ENCODE measurements at places on chromosomes 16 and 17.
A peak's percentile ranks its signal among the peaks of the same experiment; 100 is the strongest.

DNA sequence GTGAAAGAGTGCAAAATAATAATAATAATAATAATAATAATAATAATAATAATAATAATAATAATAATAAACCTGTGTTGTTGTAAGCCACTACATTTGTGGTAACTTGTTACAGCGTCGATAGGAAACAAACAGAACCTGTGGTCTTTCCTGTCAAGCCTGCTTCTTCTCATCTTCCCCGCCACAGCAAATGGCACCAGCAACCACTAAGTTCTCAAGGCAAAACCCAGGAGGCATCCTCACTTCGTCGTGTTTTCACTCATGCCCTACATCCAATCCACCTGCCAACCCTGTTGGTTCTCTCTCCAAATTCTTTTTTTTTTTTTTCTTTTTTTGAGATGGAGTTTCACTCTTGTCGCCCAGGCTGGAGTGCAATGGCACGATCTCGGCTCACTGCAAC lies 34.2 kb downstream of the ITGAE start:
- no peak for DNase-seq

- DNase-seq: no peak
These were observed 309.0 kb upstream of the PMFBP1 start for GRCh38 chr16:72480911-72481310.

DNA sequence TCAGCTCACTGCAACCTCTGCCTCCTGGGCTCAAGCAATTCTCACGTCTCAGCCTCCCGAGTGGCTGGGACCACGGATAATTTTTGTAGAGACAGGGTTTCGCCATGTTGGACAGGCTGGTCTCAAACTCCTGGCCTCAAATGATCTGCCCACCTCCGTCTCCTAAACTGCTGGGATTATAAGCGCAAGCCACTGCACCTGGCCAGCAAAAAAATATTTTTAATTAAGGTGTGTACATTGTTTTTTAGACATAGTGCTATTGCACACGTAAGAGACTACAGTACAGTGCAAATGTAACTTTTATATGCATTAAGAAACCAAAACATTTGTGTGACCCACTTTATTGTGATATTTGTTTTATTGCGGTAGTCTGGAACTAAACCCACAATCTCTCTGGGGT lies 49.0 kb downstream of the NACA2 start:
- no peak for DNase-seq

GRCh38 chr17:77489893-77490255 lies 349.1 kb downstream of the SEC14L1 start:
- DNase-seq: no peak

DNA sequence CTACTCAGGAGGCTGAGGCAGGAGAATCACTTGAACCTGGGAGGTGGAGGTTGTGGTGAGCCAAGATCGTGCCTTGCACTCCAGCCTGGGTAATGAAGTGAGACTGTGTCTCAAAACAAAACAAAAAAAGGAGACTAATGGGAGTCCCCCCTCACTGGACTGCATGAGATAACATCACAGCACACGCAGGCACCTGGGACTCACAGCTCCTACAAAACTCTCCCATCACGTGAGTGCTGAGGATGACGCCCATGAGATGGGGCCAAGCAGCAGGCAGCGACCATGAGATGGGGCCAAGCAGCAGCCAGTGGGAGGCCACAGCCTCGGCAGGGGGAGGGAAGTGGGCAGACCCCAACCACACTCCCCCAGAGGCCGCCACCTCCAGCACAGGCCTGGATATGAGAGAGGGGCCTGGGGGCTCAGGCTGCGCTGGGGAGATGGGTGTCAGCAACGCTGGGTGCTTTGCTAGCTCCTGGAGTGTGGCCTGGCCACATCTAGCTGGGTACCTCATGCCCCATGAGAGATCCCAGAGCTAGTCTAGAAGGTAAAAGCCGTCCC lies 15.4 kb downstream of the DNAAF8 start:
- DNase-seq: no peak

GRCh38 chr17:12536472-12536871 lies 129.2 kb upstream of the MYOCD start:
- DNase-seq: no peak

DNA sequence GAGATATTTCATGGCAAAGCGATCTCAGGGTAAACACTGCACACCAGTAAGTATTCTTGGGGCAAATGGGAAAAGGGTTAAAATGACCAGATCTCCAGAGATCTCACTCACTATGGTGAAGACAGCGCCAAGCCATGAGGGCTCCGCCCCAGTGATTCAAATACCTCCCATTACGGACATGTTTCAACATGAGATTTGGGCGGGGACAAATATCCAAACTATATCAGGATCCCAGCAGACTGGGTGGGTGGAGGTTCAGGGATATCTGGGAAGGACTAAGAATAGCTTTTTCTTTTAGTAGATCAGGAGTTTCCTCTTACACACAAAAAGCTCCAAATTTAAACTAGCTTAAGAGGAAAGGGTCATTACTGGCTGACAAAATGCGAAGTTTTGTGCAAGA lies 181.7 kb downstream of the WWOX start:
- DNase-seq: no peak

DNA sequence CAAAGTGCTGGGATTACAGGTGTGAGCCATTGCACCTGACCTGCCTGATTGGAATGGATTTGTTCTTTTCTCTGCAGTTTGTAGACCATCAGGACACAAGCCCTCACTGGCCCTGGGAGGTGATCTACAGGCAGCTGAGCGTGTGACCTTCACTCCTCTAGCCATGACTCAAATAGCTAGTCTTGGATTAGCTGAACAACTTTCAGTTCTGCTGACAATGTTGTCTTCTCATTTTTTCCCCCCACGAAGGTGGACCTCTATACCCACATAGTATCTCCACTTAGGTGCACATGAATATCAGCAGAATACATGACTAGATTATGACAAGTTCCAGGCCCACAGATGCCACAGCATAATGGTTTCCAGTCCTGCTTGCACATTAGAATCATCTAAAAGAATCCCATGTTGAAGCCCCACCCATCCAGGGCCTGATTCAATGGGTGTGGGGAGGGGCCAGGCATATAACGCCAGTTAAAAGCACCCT lies 36.8 kb downstream of the HS3ST3B1 start:
- no peak for DNase-seq

DNA sequence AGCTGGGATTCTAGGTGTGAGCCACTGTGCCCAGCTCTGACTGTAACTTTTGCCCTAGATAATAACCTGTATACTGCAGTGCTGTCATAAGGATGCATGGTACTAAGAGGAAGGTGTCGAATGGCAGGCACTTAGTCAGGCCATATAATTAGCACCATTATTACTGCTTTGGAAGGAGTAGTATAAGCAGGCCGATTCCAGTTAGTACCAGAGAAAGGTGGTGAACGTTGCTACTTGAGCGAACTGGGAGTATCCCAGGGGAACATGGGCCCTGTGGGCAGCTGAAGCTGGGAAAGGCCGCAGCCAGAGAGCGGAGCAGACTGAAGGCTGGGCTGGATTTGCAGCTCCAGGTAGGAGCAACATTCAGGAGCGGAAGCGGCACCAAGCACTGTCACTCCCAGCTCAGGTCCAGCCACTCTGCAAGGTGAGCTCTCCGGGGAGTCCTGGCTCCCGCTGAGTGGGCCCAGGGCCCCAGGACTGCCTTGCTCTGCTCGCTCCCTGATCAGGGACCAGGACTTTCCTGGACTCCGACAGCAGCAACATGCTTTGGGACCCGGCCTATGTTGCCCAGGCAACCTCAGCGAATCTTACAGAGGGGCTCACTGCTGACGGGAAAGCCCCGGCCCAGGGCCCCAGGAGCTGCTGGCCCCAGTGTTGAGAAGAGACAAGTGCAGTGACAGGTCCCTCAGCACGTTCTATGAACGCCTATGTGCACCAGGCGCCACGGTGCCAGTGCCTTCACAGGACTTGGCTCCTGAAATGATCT lies 28.6 kb downstream of the C16orf74 start:
- no peak for DNase-seq

- DNase-seq: no peak
These were observed 29.2 kb downstream of the DCAKD start for GRCh38 chr17:45022288-45022648.

DNA sequence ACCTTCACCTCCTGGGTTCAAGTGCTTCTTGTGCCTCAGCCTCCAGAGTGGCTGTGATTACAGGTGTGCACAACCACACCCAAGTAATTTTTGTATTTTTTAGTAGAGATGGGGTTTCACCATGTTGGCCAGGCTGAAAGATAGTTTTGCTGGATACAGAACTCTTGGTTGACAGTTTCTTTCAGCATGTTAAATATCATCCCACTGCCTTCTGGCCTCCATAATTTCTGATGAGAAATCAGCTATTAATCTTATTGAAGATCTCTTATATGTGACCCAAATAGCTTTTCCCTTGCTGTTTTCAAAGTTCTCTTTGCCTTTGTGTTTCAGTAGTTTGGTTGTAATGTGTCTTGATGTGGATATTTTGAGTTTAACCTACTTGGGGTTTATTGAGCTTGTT lies 50.3 kb upstream of the BRD7 start:
- no peak for DNase-seq

GRCh38 chr16:85631802-85632393 lies 18.8 kb downstream of the GSE1 start:
- DNase-seq: no peak

DNA sequence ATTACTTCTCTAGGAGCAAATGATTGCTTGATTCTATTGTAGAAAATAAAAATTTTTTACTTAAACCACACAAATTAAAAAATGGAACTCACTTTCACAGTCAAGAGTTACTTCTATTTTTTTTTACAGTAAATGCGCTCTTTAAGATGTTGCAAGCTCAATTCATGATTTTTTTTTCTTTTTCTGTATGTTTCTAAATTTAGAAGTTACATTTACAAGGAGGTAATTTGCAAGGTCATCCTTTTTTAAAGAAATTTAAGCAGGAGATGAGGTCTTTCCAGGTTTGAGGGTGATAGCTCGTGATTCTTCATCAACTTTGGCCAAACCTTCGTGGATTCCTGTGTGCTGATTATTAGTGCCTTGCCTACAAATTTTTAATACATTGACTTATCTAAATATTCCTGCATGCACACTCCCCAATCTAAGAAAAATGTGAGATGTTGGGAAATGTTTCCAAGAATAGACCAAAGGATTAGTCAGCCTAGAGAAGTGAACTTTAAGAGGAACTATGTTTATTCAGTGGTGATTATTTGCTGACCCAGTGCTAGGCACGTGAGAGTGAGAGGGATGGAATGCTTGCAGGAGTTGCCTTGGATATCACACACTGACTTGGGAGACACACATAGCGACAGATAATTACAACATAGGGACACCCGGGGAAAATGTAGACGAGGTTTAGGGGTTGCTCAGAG lies 429.8 kb downstream of the MAF start:
- DNase-seq: no peak

- DNase-seq: no peak
These were observed 25.3 kb downstream of the CDH13 start for GRCh38 chr16:82651921-82652601.

DNA sequence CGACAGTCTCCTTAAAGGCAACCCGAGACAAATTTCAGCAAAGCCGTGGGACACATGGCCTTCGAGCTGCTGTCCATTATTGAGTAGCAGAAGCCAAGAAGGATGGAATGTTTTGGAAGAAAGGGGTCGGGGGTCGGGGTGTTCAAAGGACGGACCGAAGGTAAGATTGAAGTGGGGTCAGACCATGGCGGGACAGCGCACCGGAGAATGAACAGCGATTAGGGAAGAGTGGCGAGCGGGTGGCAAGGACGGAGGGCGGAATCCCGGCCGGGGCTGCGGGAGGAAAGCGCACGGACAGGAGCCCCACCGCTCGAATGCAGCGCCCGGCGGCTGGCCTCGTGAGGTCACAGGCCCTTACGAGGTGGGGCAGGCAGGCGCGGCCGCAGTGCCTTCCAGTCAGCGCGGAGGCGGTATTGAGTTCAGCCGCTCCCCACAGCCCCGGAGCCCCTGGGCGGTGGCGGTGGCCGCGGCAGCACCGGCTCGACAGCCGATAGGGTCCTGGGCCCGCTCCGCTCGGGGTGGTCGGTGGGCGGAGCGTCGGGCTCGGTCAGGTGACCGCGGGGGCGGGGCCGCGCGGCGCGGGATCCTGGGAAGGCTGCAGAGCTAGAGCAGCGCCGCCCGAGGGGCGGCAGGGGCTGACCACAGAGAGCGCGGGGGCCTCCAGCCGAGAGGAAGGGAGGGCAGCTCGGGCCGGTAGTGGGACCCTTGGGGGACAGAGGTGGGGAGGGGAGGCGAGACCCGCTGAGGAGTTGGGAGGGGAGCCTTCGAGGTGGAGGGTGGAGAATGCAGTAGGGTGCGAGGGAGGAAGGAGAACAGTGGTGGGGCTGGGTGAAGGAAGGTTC lies at the start of gene EFCAB13:
Gene EFCAB13, plus strand, starts transcription at position 574 of the 842 bp plus-strand sequence. CDS start 4,399 bp downstream, outside the sequence.
- peak; percentile 82 for DNase-seq

- no peak for DNase-seq
These were observed 775.2 kb upstream of the RBFOX1 start for GRCh38 chr16:6557353-6558023.

GRCh38 chr16:47063011-47063724 lies 80.6 kb downstream of the NETO2 start:
- no peak for DNase-seq

- DNase-seq: no peak
These were observed 45.9 kb downstream of the SRCIN1 start for GRCh38 chr17:38559880-38560230.

GRCh38 chr17:61598014-61598413 lies 7.0 kb upstream of the NACA2 start:
- DNase-seq: no peak

- no peak for DNase-seq
These were observed 87.3 kb downstream of the TMEM100 start for GRCh38 chr17:55635253-55635914.

GRCh38 chr16:75921281-75921680 lies 195.0 kb upstream of the CPHXL start:
- no peak for DNase-seq

DNA sequence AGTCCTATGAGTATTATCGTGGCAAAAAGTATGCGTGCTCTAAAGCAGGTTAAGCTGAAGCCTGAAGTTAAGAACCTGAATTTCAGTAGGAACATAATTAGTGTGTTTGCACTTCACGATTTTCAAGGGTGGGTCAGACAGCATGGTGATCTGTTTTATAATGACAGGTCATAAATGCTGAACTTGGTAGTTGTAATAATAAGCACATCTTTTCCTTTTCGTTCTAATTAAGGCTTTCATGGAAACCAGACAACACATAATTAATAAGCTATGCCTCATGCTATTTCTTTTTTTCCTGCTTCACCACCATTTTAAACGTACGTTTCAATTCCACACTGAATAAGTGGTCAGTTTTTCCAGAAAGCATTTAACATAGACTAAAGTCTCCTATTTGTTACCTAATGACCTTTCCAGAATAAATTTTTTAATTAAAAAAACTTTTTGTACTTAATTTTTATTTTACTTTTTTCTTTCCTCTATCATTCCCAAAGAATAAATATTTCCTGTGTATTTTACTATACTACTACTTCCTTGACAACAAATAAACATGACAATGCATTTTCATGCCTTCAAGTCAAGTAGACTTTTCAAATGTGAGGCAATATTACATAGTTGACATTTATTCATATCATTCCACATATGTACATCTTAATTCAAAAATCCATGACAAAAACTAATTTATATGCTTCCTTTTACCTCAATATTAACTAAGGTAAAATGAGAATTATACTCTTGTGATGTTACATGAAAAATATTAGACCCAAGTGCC lies 22.4 kb downstream of the CMC2 start:
- DNase-seq: no peak

- no peak for DNase-seq
These were observed 251.6 kb downstream of the KCNJ2 start for GRCh38 chr17:70420861-70421445.

- no peak for DNase-seq
These were observed 275.2 kb downstream of the MAF start for GRCh38 chr16:79325226-79325945.

- DNase-seq: no peak
These were observed 55.9 kb downstream of the ZDHHC7 start for GRCh38 chr16:84955427-84955826.

GRCh38 chr16:85015481-85016187 lies 4.3 kb upstream of the ZDHHC7 start:
- DNase-seq: no peak
